Activated CD4-positive, alpha-beta T cell treated with anti-CD3 and anti-CD28 coated beads for 36 hours (primary cell): ENCODE measurements at places on chromosomes 7 and 10. TPM values are rescaled to one million over a fixed set of nuclear protein-coding genes. Genes with fewer than 3 reads are reported as not detected.

DNA sequence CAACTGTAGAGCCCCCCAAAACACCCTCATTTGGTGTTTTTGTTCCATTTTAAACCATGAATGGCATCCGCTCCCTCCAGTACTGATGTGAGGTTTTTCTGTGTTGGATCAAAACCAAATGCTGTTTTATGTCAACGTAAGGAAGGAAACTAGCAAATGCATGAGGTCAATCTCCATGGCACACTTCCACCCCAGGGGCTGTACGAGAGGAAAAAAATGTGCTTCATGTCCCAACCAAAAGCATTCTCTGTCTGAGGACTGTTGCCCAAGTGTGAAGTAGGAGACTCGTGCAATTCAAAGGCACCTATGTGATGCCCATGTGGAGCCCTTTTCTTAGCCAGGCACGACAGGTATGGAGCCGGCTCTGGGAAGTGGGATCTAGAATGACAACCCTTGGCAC lies 180.3 kb upstream of the MKI67 start:
- no peak for DNase-seq

- DNase-seq, result no peak
Measured at GRCh38 chr10:86689146-86689545, 20.8 kb downstream of the LDB3 start.

The SHTN1 gene
- total RNA-seq, result 0.37 TPM

The HOXA7 gene
- not detected for total RNA-seq

The COL28A1 gene
- not detected for total RNA-seq

DNA sequence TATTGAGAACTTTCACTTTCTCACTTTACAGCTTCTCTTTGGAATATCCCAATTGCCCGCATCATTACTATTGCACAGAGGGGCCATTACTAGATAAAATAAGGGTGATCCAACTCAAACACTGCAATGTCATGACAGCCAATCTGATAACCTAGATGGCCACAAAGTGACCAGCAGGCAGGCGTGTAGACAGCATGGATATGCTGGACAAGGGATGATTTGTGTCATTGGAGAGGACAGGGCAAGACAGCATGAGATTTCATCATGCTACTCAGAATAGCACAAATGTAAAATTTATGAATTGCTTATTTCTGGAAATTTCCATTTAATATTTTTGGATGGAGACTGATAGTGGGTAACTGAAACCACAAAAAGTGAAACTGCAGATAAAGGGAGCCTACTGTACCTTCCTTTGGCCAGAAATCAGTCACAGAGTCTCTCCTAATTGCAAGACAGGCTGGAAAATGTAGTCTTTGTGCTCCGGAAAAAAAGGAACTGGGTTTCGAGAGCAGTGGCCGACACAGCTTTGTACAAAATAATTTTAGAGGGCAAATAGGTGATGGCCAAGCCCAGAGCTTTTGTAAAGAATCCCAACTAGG lies 6.1 kb upstream of the GSDME start:
- no peak for DNase-seq

GRCh38 chr10:17805330-17805729 lies 3.8 kb upstream of the MRC1 start:
- no peak for DNase-seq

The RARRES2 gene
- total RNA-seq, result not detected

DNA sequence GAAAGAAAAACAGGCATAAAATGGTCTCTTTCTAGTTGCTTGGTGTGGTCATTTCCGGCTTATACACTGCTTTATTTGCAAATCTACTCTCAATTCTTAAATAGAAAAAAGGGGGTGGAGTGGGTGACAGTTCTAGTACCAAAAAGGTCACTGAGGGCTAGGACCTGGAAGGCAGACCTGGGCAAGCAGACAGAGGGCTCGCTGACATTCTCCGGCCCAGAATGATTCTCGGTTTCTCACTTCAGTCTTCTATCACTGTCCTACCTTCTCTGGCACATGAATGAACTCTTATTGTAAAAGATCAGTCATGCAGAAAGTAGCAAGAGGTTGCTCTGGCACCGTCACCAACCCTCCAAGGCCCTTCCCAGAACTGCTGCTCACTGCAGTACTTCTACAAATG lies 54.0 kb downstream of the MALSU1 start:
- DNase-seq, result no peak

- DNase-seq, result no peak
Measured at GRCh38 chr10:117152668-117153067, 14.6 kb upstream of the VAX1 start.

The CALCR gene
- total RNA-seq, result not detected

- peak; percentile 73 for DNase-seq
Measured at GRCh38 chr7:157411580-157411979, 74.8 kb downstream of the DNAJB6 start.

The GNGT1 gene
- not detected for total RNA-seq

The TAF6 gene
- total RNA-seq, result 59.5 TPM
